Activated naive CD4-positive, alpha-beta T cell (primary cell): ENCODE measurements at places on chromosomes 12 and 14.

DNA sequence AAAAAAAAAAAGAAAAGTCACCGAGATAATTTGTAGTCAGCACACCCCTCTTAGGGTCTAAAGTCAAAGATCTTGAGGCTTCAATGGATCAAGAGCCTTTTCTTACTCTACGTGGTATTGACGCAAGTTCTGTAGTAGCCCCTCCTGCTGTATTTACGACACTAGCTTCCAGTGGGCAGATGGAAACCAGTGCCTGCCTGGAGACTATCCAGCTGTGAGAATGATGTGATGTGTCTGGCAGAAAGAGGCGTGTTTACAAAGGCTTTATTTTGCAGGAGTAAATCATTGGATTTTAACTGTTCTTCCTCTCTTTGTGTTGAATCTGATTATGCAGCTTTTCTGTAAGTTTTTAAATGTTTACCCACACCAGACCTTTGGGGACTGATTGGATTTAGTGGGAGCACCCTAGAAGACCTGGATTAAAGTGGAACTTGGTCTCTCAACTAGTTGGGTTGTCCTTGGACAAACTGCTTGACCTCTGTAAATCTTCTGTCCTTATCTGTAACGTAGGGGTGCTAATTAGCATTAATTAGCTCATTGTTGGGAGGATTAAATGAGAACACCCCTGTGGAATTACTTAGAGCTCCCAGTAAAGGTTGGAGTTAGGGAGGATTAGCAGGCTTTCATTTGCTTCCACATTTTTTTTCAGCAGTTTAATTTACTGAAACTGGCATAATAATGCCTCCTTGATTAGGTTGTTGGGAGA, 72.4 kb downstream of the RASSF3 start:
- DNase-seq, result no peak

DNA sequence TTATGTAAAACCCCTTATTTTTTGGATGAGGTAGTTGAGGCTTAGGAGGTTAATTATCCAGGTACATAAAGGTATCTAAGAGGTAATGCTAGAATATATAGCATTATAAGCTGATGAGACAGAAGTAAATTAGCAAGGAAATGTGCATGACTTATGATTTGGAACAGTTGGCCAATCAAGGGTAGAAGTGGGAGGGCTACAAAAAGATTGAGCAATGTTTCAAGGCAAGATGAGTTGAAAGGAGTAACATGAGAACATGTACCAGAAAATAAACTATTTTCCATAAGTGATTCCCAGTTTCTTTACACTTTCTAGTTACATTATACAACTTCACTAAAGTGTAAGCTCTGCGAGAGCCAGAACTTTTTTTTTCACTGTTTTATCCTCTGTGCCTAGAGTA, 290.9 kb downstream of the LRIG3 start:
- DNase-seq, result no peak

- no peak for DNase-seq
Measured at GRCh38 chr14:36113341-36113740, 63.2 kb downstream of the PTCSC3 start.

DNA sequence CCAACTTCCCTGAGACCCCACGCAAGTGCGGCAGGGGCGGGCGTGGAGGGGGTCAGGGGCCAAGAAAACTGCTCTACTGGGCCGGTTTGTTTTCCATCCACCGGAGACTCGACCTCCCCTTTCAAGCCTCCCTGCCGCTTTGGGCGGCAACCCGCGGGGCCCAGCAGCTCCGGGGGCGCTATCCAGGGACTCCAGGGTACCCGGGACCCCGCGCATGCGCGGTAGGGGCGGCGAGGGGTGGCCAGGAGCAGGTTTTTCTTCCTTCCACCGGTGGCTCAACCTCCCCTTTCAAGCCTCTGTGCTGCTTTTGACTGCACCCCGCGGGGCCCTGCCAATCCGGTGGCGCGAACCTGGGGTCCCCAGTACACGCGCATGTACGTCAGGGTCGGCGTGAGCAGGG, 323.5 kb downstream of the ALG10 start:
- DNase-seq, result no peak

DNA sequence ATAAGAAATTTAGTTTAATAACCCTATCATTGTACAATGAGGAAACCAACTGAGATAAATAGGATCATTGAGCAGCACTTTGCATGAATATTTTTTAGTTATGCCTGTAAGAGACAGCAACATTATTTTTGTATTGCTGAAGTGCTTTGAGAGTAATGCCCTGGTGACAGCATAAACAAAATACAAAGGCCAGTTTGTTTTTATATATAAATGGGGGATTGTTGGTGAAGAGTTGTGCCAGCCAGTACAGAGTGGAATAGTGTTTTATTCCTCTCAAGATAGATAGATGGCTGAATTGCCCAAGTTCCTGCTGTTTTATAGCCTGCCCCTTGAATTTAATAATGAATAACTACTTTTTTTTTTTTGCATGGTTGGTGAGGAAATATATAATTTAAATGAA, 101.8 kb downstream of the CNTN1 start:
- no peak for DNase-seq

DNA sequence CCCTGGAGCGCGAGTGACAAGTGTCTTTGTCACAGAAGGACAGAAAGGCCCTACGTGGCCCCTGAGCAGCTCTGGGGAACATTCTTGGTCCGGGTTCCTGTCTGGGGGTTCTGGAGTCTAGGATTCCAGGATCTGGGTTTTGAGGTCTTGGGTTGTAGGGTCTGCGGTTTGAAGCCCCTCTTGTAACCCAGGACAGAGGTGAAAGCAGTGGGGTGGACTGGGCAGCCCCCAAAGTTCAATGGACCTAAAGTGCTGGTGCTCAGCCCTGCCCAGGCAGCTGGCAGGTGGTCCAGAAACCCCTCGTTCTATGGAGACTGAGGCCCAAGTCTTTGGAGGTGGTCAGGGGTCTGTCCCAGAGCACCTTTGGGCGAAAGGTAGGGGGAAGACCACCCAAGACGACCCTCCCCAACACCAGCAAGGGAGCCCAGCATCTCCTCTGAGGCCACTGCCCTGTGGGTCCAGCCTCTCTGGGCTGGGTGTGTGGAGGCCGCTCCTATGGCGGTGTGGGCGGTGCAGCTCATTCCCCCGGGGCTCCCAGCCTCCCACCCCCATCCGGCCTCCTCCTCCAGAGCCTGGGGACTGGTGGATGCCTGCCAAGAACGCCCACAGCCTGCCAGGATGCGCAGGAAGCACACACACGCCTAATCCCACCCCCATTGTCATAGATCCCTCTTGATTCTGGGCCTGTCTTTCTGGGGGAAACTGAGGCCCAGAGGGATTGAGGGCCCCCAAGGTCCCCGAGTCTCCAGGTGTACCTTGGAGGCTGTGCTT, 30.2 kb upstream of the ANKRD9 start:
- DNase-seq, result no peak

DNA sequence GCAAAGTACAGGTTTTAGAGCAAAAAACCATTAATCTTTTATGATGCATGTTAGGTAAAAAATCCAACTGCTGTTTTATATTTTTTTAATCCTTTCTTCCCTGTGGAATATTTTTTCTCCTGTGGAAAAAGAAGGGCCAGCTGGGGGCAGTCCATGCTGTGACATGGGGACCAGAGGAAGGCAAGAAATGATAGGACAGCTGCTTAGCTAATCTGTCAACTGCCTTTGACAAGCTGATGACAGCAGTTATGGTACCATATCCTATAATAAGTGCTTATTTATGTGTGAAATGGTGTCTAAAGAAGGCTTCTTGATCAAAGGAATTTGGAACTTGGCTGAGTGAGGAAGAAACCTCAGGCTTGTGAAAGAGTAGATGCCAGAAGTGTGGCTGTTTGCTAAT, 452.4 kb upstream of the NOVA1 start:
- no peak for DNase-seq

GRCh38 chr12:130169256-130169655, 7.0 kb downstream of the FZD10 start:
- no peak for DNase-seq

DNA sequence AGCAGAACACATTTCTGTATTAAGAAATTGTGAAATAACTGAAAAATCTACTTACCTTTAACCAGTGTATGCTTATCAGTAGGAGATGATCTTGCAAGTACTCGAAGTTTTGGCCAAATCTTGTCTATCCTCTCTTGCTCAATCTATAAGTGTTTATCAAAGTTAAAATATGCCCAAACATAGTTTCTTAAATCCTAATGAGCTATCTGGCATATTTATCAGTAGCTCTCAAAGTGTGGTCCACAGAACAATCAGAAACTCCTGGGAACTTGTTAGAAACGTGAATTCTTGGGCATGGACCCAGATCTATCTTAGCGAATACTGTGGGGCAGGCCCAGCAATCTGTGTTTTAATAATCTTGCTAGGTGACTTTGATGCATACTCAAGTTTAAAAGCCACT, 84.5 kb upstream of the POC1B start:
- no peak for DNase-seq

DNA sequence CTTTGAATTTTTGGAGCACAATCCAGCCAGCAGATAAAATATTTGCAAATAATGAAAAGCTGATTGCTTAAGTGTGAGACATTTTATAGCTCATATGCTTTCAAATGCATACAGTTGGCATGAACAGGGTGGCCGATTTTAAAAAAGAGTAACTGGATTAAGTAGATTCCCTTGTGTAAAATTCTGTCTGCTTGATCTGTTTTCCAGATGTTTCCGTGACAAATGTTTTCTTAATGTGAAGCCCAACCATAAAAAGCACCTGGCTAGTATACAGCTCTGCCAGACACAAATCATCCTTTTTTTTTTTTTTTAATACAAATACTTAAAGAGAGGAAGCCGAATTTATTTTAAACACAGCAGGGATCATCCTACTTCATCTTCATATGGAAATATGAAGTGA, 440.7 kb downstream of the CCER1 start:
- DNase-seq, result no peak

GRCh38 chr12:106581543-106582248, 1.1 kb upstream of the RFX4 start:
- no peak for DNase-seq

DNA sequence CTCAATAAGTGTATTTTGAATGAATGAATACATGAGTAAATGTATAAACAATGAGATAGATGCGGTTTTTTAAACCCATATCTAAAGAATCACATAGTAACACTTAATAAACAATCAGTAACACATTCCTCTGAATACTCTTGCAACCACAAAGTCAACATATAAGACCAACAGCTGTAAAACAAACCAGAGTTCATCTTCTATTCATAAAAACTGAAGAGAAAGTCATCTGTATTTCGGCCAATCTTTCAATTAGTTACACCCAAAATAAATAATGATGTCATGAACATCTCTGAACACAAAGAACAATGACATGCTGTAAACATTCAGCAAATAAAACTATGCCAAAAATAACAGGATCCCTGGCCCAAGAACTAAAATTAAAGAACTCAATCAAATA, 47.2 kb downstream of the ARMH4 start:
- DNase-seq, result no peak

GRCh38 chr12:32418903-32419519, 19.7 kb downstream of the FGD4 start:
- DNase-seq, result no peak

DNA sequence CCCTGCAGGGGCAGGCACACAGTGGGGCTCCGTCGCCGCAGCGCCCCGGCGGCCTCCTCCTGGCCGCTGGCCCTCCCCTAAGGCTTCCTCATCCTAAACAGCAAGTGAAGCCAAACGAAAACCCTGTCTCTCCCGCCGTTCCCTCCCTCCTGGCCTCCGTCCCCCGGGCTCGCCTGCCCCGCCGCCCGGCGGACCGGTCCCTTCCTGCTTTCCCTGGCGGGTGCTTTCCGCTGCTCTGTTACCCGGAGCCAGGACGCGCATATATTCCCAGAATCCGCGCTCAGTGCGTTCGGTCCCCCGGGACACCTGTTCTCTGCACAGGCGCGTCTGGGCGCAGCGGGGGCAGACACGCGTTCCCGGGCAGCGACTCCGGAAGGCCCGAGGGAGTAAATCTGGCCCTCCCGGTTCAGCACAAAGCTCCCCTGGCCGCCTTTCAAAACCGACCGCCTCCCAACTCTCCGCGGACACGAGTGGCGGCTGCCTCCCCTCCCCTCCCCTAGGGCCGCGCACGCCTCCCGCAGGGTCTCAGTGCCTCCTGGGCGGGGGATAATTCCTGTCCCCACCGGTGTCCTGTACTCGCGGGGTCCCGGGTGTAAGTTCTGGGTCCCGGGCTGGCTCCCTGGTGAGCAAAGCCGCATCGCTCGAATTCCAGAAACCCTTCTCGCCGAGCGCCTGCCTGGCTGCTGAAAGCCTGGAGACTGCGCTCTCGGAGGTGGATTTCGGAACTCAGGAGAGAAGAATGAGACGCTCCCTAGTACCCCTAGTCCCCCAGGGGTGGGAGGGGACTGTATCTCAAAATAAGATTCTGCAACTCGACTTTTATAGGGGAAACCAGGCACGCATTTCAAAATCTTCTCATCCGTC, 21.4 kb upstream of the CEP170B start:
- no peak for DNase-seq

- no peak for DNase-seq
Measured at GRCh38 chr14:89681086-89682018, 264.3 kb upstream of the FOXN3 start.

DNA sequence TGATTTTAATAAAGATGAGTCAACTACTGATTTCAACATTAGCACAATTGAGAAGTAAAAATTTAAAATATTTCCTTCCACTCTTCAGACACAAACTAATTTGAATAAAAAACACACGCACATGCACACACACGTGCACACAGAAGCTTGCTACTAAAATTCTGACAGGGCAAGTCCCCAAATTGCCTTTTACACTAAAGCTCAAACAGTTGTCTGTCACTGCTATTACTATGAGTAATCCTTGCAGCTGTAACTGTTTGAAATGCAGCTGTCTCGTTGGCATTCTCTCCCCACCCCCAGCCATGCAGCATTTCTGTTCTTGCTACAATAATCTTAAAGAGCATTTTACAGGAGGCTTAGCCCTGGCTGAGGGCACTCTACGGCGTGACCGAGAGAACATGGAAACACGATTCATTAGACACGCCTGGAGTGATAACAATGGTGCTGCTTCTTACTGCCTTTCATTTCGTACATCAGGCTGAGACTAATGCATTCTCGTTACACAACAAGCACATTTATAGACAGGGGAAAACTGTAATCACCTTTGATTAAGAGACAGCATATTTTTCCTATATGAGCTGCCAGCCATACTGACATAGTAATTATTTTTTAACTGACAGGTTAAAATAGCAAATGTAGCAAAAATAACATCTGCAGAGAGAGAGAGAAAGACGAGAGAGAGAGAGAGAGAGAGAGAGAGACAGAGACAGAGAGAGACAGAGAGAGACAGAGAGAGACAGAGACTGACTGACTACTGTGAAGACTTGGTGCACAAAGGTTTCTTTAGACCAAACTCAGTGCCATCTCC, 153.8 kb downstream of the MED13L start:
- peak; percentile 3 for DNase-seq

DNA sequence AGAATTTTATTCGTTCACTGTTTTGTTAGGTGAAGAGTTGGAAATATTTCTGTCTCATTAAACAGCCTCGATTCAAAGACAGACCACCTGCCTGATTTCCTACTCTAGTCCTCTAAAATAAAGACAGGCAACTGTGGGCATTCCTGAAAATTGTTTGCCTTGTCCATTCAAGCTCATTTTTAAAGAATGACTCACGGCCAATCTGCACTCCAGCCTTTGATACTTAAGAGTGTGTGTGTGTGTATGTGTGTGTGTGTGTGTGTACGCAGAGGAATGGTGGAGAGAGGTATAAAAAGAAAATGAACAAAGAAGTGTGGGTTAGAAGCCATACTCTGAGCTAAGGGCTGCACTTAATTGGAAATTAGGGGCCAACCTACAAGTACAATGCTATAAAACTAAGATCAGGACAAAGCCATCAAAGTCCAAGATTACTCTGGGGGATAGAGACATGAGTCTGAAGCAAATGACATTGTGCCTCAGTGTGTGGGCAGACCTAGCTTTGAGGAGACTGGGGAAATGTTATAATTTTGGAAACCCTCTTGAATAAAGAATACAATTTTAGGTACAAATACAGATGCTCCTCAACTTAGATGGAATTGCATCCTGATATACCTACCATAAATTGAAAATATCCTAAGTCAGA, 45.6 kb upstream of the SOCS2 start:
- DNase-seq, result no peak
